RWPE2 (cell line): ENCODE measurements at places on chromosomes 5 and 9.
A peak's percentile ranks its signal among the peaks of the same experiment; 100 is the strongest.

- no peak overlapping the region for H3K27ac ChIP-seq
- H3K27me3 ChIP-seq = peaks cover 3% of the 10 kb centered on the region
- DNase-seq = no peak
- no peak overlapping the region for H3K4me3 ChIP-seq
Observed at GRCh38 chr9:101073122-101073521, 44.6 kb downstream of the PLPPR1 start.

GRCh38 chr5:12716664-12717063, 812.4 kb upstream of the CTNND2 start:
- no peaks in the 10 kb centered on the region for H3K4me1 ChIP-seq
- no peak overlapping the region for H3K4me3 ChIP-seq
- no peak for DNase-seq
- peaks cover 7% of the 10 kb centered on the region for H3K27me3 ChIP-seq
- no peaks in the 10 kb centered on the region for H3K36me3 ChIP-seq
- H3K27ac ChIP-seq = no peak overlapping the region

GRCh38 chr9:128204858-128205257, 1.7 kb downstream of the DNM1 start:
- H3K27me3 ChIP-seq = no peaks in the 10 kb centered on the region
- H3K4me3 ChIP-seq = no peak overlapping the region
- H3K27ac ChIP-seq = no peak overlapping the region
- no peak for DNase-seq
- no peaks in the 10 kb centered on the region for H3K36me3 ChIP-seq

DNA sequence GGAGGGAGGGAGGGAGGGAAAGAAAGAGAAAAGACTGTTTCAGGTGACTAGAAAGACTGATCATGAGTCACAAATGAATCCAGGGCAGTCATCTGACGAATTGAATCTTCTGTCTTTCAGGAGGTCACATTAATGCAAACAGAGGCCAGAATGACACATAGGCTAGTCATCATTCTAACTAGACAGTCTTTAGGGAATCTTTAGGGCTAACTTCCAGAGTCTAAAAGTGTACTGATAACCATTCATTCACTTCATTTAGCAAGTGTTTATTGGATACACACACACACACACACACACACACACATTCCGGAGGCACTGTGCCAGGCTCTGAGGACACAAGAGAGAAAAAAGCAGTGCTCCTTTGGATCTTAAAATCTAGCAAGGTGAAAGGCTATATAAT, 156.7 kb downstream of the EBF1 start:
- H3K4me1 ChIP-seq = peaks cover 14% of the 10 kb centered on the region
- DNase-seq = no peak
- no peaks in the 10 kb centered on the region for H3K27me3 ChIP-seq
- H3K36me3 ChIP-seq = no peaks in the 10 kb centered on the region
- H3K27ac ChIP-seq = peak overlapping the region; percentile 34

DNA sequence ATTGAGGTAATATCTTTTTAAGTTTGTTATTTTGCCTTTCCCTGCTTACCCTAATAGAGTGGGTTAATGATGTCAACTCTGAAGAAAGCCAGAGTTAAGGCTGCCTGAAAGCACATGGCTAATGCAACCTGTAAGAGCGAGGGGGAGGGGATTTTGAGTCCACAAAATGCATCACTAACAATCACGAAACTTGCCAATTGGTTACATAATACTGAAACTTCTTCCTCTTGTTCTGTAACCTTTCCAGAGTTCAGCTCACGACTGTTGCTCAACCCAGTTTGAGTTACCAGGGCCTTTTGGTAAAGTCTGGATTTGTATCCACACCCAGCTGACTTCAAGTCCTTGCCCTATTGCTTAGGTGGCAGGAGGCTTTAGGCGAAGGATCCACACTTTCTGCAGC, 308.8 kb downstream of the EFNA5 start:
- H3K4me1 ChIP-seq = peaks cover 24% of the 10 kb centered on the region
- no peaks in the 10 kb centered on the region for H3K27me3 ChIP-seq
- no peak for DNase-seq
- no peak overlapping the region for H3K4me3 ChIP-seq

GRCh38 chr9:132732326-132733259, 62.3 kb downstream of the GTF3C4 start:
- H3K36me3 ChIP-seq = no peaks in the 10 kb centered on the region
- DNase-seq = no peak
- H3K27ac ChIP-seq = no peak overlapping the region
- H3K4me1 ChIP-seq = no peaks in the 10 kb centered on the region
- no peaks in the 10 kb centered on the region for H3K27me3 ChIP-seq

- no peaks in the 10 kb centered on the region for H3K27me3 ChIP-seq
- DNase-seq = no peak
- no peak overlapping the region for H3K4me3 ChIP-seq
- H3K4me1 ChIP-seq = no peaks in the 10 kb centered on the region
- no peak overlapping the region for H3K27ac ChIP-seq
- H3K36me3 ChIP-seq = no peaks in the 10 kb centered on the region
Observed at GRCh38 chr9:112728401-112728800, 10.5 kb upstream of the INIP start.

GRCh38 chr5:9301200-9301599, 244.7 kb downstream of the SEMA5A start:
- H3K27me3 ChIP-seq = no peaks in the 10 kb centered on the region
- no peaks in the 10 kb centered on the region for H3K4me1 ChIP-seq
- no peak for DNase-seq
- H3K36me3 ChIP-seq = no peaks in the 10 kb centered on the region
- no peak overlapping the region for H3K4me3 ChIP-seq
- H3K27ac ChIP-seq = no peak overlapping the region

DNA sequence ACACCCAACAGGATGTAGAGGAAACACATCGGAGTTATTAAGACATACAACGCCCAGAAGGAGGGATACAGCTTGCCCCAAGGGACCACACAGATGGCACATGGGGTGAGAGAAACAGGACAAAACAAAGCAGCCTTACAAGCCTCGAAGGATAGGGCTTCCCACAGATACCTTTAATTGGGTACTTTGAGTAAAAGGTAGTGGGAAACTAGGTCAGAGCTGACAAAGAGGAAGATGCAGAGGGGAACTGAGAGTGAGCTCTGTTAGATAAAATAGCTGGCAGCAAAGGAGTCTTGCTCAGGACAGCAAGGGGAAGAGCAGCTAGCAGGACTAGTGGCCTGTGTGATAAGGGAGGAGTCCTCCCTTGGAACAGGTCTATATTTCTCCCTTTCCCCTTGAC, 48.2 kb downstream of the OTP start:
- no peak for DNase-seq
- no peak overlapping the region for H3K4me3 ChIP-seq
- H3K36me3 ChIP-seq = no peaks in the 10 kb centered on the region
- H3K27ac ChIP-seq = no peak overlapping the region
- no peaks in the 10 kb centered on the region for H3K4me1 ChIP-seq

- H3K4me3 ChIP-seq = peak overlapping the region; percentile 94
- peaks cover 65% of the 10 kb centered on the region for H3K36me3 ChIP-seq
- peak overlapping the region; percentile 90 for H3K27ac ChIP-seq
- no peaks in the 10 kb centered on the region for H3K27me3 ChIP-seq
Observed at GRCh38 chr9:21972361-21972760, 21.8 kb downstream of the CDKN2A start.

DNA sequence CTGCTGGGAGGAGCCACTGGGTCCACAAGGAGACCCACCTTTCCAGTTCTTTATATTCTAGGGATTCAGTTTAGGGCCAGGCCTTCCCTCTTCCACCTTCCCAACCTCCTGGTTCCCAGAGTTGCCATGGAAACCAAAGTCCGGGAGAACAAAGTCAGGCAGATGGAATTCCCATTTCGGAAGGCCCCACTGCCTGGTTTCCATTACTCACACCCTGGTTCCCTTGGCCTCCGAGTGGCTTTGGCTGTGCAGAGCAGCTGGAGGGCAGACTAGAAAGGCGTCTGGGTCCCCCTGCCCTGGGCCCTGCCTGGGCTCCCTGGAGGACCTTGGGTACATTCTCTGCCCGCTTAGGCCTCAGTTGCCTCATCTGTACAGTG, 136.1 kb downstream of the RGS3 start:
- no peaks in the 10 kb centered on the region for H3K27me3 ChIP-seq
- H3K4me1 ChIP-seq = peaks cover 16% of the 10 kb centered on the region
- DNase-seq = no peak
- H3K4me3 ChIP-seq = no peak overlapping the region
- H3K27ac ChIP-seq = no peak overlapping the region

- no peaks in the 10 kb centered on the region for H3K27me3 ChIP-seq
- no peak overlapping the region for H3K4me3 ChIP-seq
- no peak for DNase-seq
Observed at GRCh38 chr5:107915176-107915812, 244.6 kb upstream of the EFNA5 start.

DNA sequence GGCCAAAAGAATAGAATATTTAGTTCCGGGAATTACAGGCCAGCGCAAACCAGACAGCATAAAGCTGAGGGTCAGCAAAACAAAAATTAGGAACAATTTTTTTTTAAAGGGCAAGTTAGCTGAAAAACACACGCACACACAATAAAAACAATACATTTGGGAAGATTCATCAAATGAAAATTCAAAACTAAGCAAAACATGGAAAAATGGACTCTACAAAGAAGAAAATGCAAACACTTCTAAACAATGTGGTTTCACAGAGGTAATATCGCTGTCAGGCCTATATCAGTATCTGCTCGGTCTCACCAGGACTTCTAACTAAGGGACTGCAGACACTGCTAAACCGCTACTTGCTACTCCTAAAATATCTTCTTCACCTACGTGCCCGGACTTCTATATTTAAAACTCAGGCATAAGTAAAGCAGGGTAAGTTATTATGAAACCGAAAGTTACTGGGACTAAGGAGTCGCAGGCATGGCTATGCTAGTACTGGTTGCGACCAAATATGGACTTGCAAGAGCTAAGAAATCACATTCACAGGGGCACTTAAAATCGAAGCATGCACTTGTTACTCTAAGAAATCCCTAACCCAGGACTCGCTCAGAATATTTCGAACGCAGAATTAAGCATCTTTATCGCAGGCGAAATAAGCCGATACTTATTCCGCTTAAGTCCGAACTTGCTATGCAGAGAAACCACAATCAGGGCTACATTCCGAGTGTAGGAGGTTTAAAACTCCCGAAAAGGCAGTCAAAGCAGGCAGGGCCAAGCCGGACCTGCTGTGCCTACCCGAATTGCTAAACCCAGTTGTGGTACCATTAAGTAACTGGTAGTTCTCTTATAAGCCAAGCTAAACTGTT, 2.3 kb downstream of the ANXA2R start:
- no peaks in the 10 kb centered on the region for H3K27me3 ChIP-seq
- H3K4me3 ChIP-seq = no peak overlapping the region
- no peak for DNase-seq
- H3K27ac ChIP-seq = no peak overlapping the region
- no peaks in the 10 kb centered on the region for H3K36me3 ChIP-seq

- DNase-seq = no peak
- H3K4me1 ChIP-seq = no peaks in the 10 kb centered on the region
- H3K27ac ChIP-seq = no peak overlapping the region
- H3K4me3 ChIP-seq = no peak overlapping the region
Observed at GRCh38 chr5:138651767-138652117, 76.5 kb upstream of the HSPA9 start.

- H3K27me3 ChIP-seq = no peaks in the 10 kb centered on the region
- peaks cover 20% of the 10 kb centered on the region for H3K36me3 ChIP-seq
- H3K27ac ChIP-seq = no peak overlapping the region
- no peak overlapping the region for H3K4me3 ChIP-seq
- H3K4me1 ChIP-seq = peaks cover 17% of the 10 kb centered on the region
Observed at GRCh38 chr9:95876138-95876444, 600 bp downstream of the ERCC6L2 start.

GRCh38 chr9:69303331-69303730, 21.7 kb upstream of the ENTREP1 start:
- no peaks in the 10 kb centered on the region for H3K4me1 ChIP-seq
- no peak overlapping the region for H3K4me3 ChIP-seq
- no peaks in the 10 kb centered on the region for H3K36me3 ChIP-seq

GRCh38 chr5:104363567-104363966, 801.0 kb upstream of the NUDT12 start:
- H3K27ac ChIP-seq = no peak overlapping the region
- no peaks in the 10 kb centered on the region for H3K36me3 ChIP-seq
- H3K4me3 ChIP-seq = no peak overlapping the region

GRCh38 chr5:132459031-132459982, 31.3 kb downstream of the IRF1 start:
- peaks cover 41% of the 10 kb centered on the region for H3K4me1 ChIP-seq
- H3K27me3 ChIP-seq = no peaks in the 10 kb centered on the region
- H3K36me3 ChIP-seq = no peaks in the 10 kb centered on the region
- no peak overlapping the region for H3K4me3 ChIP-seq
- H3K27ac ChIP-seq = peak overlapping the region; percentile 58

DNA sequence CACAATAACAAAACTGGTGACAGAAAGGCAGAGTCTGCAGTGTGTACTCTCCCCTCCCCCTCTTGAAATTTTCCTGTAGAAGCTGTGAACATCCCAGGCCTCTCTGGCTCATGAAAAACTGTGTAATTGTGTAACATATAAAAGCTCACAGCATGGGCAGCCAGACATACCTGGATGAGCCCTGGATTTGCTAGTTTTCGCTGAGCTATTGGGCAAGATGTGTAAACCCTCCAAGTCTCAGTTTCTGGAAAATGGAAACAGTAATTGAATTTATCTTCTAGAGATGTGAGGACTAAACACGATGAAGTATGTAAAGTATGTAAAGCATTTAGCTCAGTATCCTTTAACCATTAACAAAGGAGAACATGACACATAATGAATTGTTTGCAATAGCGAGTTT, 143.2 kb upstream of the ANKH start:
- H3K27me3 ChIP-seq = no peaks in the 10 kb centered on the region
- peaks cover 9% of the 10 kb centered on the region for H3K4me1 ChIP-seq
- no peaks in the 10 kb centered on the region for H3K36me3 ChIP-seq
- H3K4me3 ChIP-seq = no peak overlapping the region
- no peak overlapping the region for H3K27ac ChIP-seq

- H3K4me1 ChIP-seq = no peaks in the 10 kb centered on the region
- no peak for DNase-seq
- H3K36me3 ChIP-seq = no peaks in the 10 kb centered on the region
- H3K27me3 ChIP-seq = no peaks in the 10 kb centered on the region
- no peak overlapping the region for H3K4me3 ChIP-seq
Observed at GRCh38 chr5:134100283-134101091, 14.0 kb upstream of the TCF7 start.

DNA sequence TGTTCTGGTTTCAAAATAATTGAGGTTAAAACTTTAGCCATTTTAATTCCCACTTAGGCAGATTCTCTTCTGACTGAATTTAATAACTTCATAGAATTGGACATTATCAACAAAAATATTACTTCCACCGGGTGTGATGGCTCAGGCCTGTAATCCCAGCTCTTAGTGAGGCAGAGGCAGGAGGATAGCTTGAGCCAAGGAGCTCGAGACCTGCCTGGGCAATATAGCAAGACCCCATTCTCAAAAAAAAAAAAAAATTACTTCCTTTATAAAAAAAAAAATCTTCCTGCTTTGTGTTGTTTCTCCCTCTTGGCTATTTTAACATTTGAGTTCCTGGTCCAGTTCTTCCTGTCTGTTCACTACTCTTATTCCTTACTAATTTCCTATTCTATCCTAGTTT, 18.0 kb downstream of the APC start:
- no peak overlapping the region for H3K27ac ChIP-seq
- H3K4me1 ChIP-seq = no peaks in the 10 kb centered on the region
- H3K27me3 ChIP-seq = no peaks in the 10 kb centered on the region
- no peak overlapping the region for H3K4me3 ChIP-seq
- H3K36me3 ChIP-seq = peaks cover 33% of the 10 kb centered on the region
